ENCODE measurements at places on chromosomes 2 and 18.

GRCh38 chr18:26656431-26656943, 108.1 kb upstream of the KCTD1 start:
- no peak for DNase-seq

DNA sequence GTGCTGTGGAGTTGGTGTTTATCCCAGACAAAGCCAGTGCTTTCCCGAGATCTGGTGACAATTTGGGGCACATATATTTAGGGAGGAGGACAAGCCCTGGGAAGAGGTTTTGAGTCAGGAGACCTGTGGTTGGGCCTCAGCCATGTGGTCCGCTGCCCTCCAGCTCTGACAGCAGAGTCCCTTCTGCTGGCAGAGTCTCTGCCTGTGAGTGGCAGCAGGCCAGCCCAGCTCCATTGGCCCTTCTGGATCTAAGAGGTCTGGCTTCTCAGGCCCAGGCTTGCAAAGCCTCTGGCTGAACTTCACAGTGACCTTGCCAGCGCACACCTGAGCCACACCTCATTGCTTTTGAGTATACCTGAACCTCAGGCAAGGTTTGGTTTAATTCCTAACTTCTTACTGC, 115.3 kb downstream of the BCL2L11 start:
- DNase-seq = no peak

- peak; percentile 11 for DNase-seq
Observed at GRCh38 chr2:190407662-190408537, at the start of gene MFSD6. MFSD6 (plus strand) TSS chr2:190408355; CDS start chr2:190436030, 27,675 bp downstream.

DNA sequence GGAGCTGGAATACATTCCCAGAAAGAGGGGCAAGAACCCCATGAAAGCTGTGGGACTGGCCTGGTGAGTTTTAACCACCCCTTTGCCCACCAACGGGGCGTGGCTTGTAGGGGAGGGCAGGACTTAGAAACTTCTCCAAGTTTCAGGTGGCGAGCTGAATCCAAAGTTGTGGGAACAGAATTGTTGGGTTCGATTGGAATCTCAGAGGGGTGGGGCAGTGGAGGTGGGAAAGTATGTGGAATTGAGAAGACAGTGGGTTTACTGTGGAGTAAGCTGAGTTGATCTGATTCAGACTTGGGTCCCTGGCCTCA, 1.1 kb downstream of the PNKD start:
- no peak for DNase-seq

- DNase-seq = no peak
Observed at GRCh38 chr2:75180476-75180875, 18.8 kb downstream of the TACR1 start.

- DNase-seq = peak; percentile 81
Observed at GRCh38 chr2:215028231-215028630, 110.2 kb downstream of the ABCA12 start.

Data from fibroblast of skin of back (primary cell).